Sciatic nerve (tissue), 2 donors: ENCODE measurements at places on chromosomes 11 and 22.

DNA sequence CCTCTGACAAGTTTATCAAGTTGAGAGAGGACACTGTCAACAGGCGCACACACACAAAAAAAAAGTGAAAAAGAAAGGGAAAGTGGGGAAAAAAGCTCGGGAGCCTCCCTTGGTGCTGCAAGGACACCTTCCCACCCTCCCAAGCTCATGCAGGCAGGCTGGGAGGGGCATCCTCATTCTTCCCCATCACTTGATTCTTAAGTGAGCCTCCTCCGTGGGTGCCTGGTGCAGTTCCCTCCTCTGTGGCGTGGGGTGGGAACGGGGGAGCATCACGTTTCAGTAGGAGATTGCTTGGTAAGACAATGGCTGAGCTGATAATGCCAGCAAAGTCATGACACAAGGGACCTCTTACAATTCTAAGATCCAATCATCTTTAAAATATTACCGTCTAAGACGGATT lies 108.8 kb downstream of the NXPE2 start:
- DNase-seq = no peak

- no peak for DNase-seq
These were observed 43.4 kb downstream of the MS4A2 start for GRCh38 chr11:60131912-60132311.

DNA sequence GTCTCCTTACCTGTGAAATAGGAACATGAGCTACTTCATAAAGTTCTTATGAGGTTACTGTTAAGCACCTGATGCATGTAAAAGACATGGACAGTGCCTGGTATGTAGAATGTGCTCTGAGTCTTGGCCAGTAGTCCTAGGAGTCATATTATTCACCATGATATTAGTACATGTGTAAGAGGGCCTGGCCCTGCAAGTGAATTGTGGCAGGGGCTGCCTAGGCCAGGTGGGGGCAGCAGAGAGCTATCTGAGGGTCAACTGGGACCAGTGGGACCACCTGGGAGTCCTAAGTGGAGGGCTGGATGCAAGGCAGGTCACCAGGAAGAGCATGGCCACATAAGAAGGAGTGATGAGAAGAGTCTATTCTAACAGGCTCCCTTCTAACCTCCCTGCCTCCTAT lies 529.5 kb downstream of the SOX6 start:
- no peak for DNase-seq

DNA sequence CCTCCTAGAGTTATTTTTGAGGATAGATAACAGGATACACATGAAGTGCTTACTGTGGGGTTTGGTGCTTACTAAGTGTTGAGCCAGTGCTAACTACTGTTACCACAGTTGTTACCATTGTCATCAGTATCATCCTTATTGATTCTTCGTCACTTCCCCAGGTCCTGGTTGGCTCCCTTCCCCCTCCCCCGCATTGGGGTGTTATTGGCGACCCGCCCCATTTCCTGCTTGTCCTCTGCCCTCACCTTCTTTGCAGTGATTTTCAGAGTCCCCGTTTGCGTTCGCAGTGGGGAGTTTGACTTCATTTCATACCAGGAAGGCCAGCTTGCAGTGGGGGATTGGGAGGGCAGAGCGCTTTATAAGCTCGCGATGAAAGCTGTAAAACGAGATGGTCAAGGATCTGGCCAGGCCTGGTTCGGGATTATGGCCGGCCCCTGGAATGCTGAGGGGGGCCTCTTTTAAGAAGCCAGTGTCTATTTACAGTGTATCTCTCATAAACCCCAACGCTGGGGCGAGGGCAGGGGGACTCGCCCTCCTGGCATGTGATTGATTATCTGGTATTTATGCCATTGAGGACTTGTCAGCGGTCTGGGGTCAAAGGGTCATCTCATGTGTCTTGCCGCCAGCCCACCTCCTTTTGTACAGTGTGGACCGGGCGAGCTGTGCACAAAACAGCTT lies 84.6 kb upstream of the NNMT start:
- DNase-seq = no peak

GRCh38 chr11:116457336-116458007 lies 315.3 kb downstream of the BUD13 start:
- no peak for DNase-seq

GRCh38 chr22:38489142-38489541 lies 17.0 kb downstream of the DDX17 start:
- no peak for DNase-seq
